NCI-H446 (cell line): ENCODE measurements at places on chromosomes 2 and 18.

DNA sequence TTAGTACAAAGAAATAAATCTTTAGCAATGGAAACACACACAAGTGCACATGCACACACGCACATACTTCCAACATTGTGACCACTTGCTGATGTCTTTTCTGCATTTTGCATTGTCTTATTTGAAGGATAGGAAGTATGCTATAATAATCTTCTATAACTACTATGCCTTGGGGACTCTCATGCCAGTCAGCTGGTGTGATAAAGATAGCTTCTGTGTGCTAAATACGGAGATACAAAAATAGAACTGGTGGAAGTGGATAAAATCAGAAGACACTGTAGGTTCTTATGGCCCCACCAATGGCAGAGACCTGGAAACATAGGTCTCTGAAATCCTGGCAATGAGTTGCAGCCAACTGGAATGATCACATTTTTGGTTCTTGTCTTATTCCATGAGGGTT is 31.5 kb upstream of the RASGRP3 start:
- no peak for DNase-seq

DNA sequence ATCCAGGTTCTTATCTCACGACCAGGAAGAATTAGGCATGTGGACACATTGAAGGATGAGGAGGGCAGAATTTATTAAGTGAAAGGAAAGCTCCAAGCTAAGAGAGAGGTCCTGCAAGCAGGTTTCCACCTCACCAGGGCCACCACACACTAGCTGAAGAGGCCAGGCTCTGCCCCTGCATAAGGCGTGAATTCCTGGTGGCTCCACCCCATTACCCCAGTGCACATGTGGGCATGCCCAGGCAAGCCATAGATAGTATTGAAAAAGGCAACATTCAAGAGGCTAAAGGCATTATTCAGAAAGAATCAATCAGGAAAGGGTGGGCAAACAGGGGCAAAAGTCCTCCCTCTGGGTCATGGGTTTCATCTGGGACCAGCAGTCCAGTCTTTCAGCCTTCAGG is 30.9 kb upstream of the GRP start:
- DNase-seq: no peak

DNA sequence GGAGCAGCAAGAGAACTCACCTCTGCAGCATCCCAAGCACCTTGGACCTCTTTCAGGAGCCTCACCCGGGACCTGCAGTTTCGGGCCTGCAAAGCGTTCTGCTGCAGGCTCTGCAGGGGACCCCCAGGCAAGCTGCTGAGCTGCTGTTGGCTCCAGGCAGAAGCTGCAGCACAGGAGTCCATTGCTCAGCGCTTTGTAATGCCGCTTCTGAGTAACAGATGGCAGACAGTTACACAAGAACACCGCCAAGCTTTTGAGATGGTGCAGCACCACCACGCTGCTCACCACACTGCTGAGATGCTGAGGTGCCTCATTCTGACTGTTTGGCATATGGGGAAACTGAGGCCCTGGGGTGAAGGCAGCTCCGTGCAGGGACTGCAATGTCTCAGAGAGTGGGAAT is 1.9 kb upstream of the GALNT14 start:
- DNase-seq: peak; percentile 57

GRCh38 chr18:45441110-45441847 is 174.0 kb upstream of the SLC14A2 start:
- DNase-seq: peak; percentile 20

DNA sequence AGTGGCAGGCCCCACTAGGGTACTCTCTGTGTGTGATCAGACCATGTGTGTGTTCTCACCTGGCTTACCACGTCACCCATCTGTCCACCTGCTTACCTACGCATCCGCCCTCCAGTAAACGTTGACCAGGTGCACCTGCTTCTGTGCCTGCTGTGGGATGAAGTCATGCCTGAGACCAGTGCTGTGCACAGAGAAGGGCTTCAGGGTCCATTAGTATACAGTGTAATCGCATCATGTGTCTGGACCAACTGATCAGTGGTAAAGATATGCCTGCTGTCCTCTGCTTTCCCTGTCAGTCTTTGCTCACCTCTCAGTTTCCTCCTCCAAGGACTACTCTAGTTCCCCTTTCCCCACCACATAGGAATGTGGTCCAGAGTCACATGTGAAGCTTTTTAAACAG is 109.3 kb downstream of the FHOD3 start:
- DNase-seq: no peak

GRCh38 chr18:59959073-59959472 is 59.3 kb downstream of the PMAIP1 start:
- no peak for DNase-seq

DNA sequence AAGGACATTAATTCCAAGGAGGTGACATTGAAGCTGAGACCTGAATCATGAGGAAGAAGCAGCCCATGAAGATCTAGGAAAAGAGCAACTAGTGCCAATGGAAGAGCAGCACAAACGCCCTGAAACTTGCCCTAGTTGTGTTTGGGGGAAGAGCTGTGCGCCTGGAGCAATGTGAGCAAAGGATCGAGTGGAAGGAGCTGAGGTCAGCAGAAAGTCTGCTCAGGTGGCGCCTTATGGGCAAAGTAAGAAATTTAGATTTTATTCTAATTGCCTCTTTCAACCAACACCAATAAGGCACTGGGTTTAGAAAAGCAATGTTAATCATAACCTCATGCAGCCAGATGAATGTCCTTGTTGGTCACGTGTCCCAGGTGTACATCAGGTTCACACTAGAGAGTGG is 226.0 kb upstream of the THSD7B start:
- DNase-seq: no peak

GRCh38 chr2:221484761-221485502 is 87.2 kb downstream of the EPHA4 start:
- no peak for DNase-seq

DNA sequence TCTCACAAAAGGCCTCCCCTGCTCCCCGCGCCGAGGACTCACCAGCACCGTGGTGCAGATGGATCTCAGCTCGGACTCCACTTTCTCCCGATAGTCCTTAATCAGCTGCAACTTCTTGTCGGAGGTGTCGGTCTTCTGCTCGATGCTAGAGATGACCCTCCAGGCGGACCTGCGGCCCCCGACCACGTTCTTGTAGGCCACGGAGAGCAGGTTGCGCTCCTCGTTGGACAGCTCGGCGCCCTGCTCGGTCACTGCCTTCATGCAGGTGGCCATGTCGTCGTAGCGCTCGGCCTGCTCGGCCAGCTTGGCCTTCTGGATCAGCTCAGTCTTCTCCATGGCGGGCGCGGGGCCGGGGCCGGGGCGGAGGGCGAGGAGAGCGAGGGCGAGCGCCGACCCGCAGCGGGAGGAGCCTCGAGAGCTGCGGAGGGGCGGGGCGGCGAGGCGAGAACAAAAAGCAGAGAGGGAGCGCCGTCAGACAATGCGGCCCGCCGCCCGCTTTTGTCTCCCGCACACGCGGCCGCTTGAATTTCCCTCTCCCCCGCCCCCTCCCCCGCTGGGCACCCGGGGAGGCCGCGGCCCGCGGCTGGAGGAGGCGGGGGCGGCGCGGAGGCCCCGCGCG is 571 bp downstream of the YWHAQ start:
- peak; percentile 82 for DNase-seq

GRCh38 chr2:221245045-221245444 is 327.1 kb downstream of the EPHA4 start:
- no peak for DNase-seq
